ENCODE measurements at places on chromosomes 5 and 9. TPM values are rescaled to one million over a fixed set of nuclear protein-coding genes. Genes with fewer than 3 reads are reported as not detected.

Gene BRIX1
- 46.0 TPM for total RNA-seq

Gene TERT
- 12.1 TPM for total RNA-seq

Gene BHMT2
- not detected for total RNA-seq

Gene ALDH1B1
- 47.7 TPM for total RNA-seq

Gene LRRTM2
- total RNA-seq, result not detected

Gene PCDHGB6
- total RNA-seq, result 8.3 TPM

Gene DAB2
- 15.4 TPM for total RNA-seq

Gene C5orf46
- total RNA-seq, result not detected

Gene HSD17B3
- total RNA-seq, result 0.40 TPM

Gene PCDHGA7
- total RNA-seq, result not detected

Gene HRCT1
- not detected for total RNA-seq

Gene ARID3C
- total RNA-seq, result 0.80 TPM

Gene PCDHB13
- total RNA-seq, result 1.5 TPM

Gene CEP120
- 19.9 TPM for total RNA-seq

Gene CDX1
- total RNA-seq, result 0.25 TPM

Gene LHX3
- not detected for total RNA-seq

Gene KIF12
- 11.4 TPM for total RNA-seq

Gene KIAA0825
- 2.2 TPM for total RNA-seq

Gene UNC13B
- total RNA-seq, result 47.7 TPM

Gene ZFP37
- total RNA-seq, result 3.6 TPM

Gene GRIN1
- total RNA-seq, result not detected

Gene PCDHA12
- 11.2 TPM for total RNA-seq

Gene HTR1A
- not detected for total RNA-seq

Gene MACIR
- total RNA-seq, result 13.7 TPM

Gene TMC1
- total RNA-seq, result 0.09 TPM

Gene LCN6
- total RNA-seq, result not detected

Gene LCNL1
- 1.4 TPM for total RNA-seq

Gene C9orf50
- total RNA-seq, result not detected

Gene CTXN3
- total RNA-seq, result not detected

Gene COL27A1
- total RNA-seq, result 43.8 TPM

Gene CD74
- total RNA-seq, result 22.1 TPM

Gene TMEM252
- not detected for total RNA-seq

Gene PHYKPL
- total RNA-seq, result 63.0 TPM

Gene ANKH
- 25.0 TPM for total RNA-seq

Gene GRM6
- total RNA-seq, result not detected

Gene FOXD4L5
- not detected for total RNA-seq

Gene OMD
- not detected for total RNA-seq

Gene RECK
- 10.1 TPM for total RNA-seq

Gene SV2C
- total RNA-seq, result not detected

Gene MPDZ
- 43.0 TPM for total RNA-seq

Gene PPP2R2B
- total RNA-seq, result 0.80 TPM

Gene PCA3
- not detected for total RNA-seq

Gene ARRDC3
- 67.1 TPM for total RNA-seq

Gene LHFPL2
- 95.5 TPM for total RNA-seq

Gene MYOZ3
- total RNA-seq, result 12.4 TPM

Gene RMND5B
- 35.0 TPM for total RNA-seq

Gene GABRA1
- 0.33 TPM for total RNA-seq

Gene RAI14
- 27.6 TPM for total RNA-seq

Gene ALDH1A1
- total RNA-seq, result 4.6 TPM

Gene ABL1
- 101 TPM for total RNA-seq

Gene TMEM141
- 215 TPM for total RNA-seq

Gene RICTOR
- total RNA-seq, result 27.6 TPM

Gene CCNI2
- 0.42 TPM for total RNA-seq

Gene ADAMTS16
- total RNA-seq, result 11.1 TPM

Gene TMEM215
- not detected for total RNA-seq

Gene SLC6A3
- total RNA-seq, result 0.08 TPM

Gene PCDHB2
- total RNA-seq, result 28.4 TPM

Gene GPR150
- total RNA-seq, result 0.13 TPM
